ENCODE measurements at places on chromosomes 1 and 21.

GRCh38 chr1:246032031-246032551 lies 475.0 kb downstream of the SMYD3 start:
- no peak for DNase-seq

GRCh38 chr1:154536570-154536969 lies 21.9 kb downstream of the UBE2Q1 start:
- DNase-seq = no peak

GRCh38 chr1:232123775-232124659 lies 497.4 kb downstream of the DISC1 start:
- no peak for DNase-seq

DNA sequence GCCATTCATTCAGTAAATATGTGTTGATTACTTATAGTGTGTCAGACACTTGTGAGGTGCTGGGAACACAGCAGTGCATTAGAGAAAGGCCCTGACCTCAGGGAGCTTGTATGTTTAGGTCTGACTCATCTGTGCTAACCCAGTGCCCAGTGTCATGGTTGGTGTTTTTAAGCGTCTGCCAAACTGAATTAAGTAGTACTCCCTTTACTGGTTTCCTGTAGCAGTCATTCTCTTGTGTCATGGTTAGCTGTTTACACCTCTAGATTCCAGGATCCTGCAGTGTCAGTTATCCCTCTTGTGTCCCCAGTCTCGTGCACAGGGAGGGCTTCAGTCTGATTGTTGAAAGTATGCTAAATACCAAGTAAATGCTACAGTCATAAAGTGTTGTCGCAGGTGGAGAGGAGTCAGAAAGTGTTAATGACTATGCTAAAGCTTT lies 14.2 kb downstream of the UCK2 start:
- DNase-seq = no peak

- no peak for DNase-seq
Observed at GRCh38 chr1:14996133-14997050, 157.2 kb upstream of the TMEM51 start.

DNA sequence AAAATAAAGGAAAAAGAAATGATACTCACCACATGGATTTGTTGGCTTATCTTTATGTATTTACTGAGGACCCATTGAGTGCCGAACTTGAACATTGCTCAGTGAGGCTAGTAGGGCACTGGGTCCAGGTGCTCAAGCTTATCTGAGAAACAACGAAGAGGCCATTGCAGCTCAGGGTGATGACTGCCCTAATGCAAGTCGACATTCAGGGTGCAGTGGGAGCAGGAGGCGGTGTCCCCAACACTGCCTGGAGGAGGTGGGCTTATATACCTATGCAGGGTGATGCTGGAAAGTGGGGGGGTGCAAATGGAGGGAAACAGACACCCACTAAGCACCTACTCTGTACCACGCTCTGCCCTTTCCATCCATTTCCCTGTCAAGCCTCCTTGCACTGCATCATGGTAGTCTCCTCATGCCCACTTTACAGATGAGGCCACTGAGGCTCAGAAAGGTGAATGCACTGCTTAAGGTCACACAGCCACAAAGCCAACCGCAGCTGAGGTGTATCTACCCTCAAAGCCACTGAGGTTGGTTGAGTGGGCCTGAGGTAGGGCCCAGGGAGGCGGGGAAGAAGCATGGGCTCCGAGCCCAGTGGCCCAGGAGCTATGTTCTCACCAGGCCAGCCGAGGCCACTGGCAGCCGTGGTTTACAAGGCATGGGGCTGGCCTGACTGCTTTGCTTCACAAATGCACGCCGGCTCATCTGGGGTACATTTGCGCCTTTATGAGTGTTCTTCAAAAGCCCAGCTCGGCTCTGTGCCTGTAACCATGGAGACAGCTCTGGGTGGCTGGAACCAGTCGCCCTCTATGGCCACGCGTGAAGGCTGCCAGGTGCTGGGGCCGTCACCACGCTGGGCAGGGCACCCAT lies 103.8 kb downstream of the EPHB2 start:
- no peak for DNase-seq
